Regular cardiac myocyte (primary cell): ENCODE measurements at places on chromosomes 5 and 9. TPM values are rescaled to one million over a fixed set of nuclear protein-coding genes. Genes with fewer than 3 reads are reported as not detected.

Gene DPH7
- total RNA-seq: 20.1 and 22.6 TPM in 2 replicates

Gene SURF4
- 726 and 791 TPM in 2 replicates for total RNA-seq

Gene FAM78A
- 0.85 and 1.2 TPM in 2 replicates for total RNA-seq

Gene LCN15
- total RNA-seq: not detected in 2 replicates

Gene PCDHGC4
- total RNA-seq: 0.77 and 1.1 TPM in 2 replicates

Gene CTNND2
- not detected in 2 replicates for total RNA-seq

Gene NR5A1
- under 0.01 TPM in 1 of 2 replicates, not detected in the other for total RNA-seq

Gene C9orf50
- total RNA-seq: 0.28 TPM in 1 of 2 replicates, not detected in the other

Gene CNTFR
- total RNA-seq: not detected in 2 replicates

Gene IFNA2
- not detected in 2 replicates for total RNA-seq

Gene DND1
- total RNA-seq: 0.28 TPM in 1 of 2 replicates, not detected in the other

Gene TMEM215
- total RNA-seq: not detected in 2 replicates

Gene AFAP1L1
- 9.6 TPM in 2 replicates for total RNA-seq

Gene PCDHGA2
- 1.5 and 3.1 TPM in 2 replicates for total RNA-seq

Gene AHRR
- total RNA-seq: 19.4 and 26.5 TPM in 2 replicates

Gene RAB3C
- total RNA-seq: not detected in 2 replicates

Gene TPM2
- 870 and 1,301 TPM in 2 replicates for total RNA-seq

Gene SV2C
- under 0.01 TPM in 1 of 2 replicates, not detected in the other for total RNA-seq
